ENCODE measurements at places on chromosomes 7 and 10.

DNA sequence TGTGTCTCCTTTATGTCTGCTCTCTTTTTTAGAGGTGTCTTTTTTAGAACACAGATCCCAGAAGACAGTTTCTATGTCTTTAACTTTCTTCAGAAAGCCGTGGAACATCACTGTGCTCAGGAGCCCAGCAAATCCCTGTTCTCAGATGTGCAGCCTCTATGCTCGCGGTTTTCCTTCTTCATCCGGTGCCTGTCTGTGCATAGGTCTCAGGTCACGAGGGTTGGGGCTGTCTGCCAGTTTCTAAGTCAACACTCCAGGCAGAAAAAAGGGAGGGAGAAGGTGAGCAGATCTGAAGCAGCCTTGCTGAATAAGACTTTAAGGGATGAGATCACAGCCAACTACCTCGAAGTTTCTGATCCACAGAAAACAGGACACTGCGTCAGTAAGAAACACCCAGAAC, 68.5 kb downstream of the CRTAC1 start:
- no peak for DNase-seq

GRCh38 chr10:6951732-6952131, 371.7 kb upstream of the PRKCQ start:
- no peak for DNase-seq

- no peak for DNase-seq
Measured at GRCh38 chr7:80740778-80741545, 102.5 kb downstream of the CD36 start.

DNA sequence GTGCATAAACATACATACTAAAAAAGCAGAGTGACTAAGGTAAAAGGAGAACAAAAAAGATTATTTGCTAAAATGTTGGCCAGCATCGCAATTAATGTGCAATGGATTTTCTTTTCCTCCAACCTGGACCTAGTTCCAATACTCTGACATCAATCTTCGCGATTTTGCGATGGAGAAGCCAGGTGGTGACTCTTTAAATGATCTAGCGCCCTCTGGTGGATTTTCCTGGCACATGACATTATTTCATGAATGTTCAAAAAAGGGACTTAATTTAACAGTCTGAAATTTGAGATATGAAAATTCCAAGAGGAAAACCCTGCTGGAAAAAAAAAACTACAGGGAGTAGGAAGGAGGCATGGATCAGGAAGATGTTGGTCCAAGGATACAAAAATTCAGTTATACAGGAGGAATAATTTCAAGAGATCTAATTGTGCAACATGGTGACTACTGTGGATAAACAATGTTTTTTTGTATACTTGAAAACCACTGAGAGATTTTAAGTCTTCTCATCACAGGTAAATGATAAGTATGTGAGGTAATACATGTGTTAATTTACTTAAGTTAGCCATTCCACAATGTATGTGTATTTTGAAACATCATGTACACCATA, 4.3 kb upstream of the KCNMA1 start:
- peak; percentile 91 for DNase-seq

DNA sequence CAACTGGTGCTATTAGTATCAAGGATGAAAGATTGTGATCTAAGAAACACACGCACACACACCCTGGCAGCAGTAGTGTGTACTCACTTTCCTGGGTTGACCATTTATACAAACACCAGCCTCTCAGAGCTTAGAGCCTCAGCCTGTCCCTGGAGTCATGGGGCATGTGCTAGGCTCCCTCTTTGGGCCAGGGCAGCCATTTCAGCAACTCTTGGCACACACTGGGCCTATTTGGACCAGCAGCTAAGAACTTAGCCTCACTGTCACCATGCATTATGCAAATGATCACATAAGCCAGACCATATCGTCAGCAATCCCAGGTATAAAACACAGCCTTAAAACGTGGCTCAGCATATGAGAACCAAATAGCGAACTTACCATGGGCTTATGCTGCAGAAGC, 51.3 kb downstream of the GLI3 start:
- DNase-seq: no peak

DNA sequence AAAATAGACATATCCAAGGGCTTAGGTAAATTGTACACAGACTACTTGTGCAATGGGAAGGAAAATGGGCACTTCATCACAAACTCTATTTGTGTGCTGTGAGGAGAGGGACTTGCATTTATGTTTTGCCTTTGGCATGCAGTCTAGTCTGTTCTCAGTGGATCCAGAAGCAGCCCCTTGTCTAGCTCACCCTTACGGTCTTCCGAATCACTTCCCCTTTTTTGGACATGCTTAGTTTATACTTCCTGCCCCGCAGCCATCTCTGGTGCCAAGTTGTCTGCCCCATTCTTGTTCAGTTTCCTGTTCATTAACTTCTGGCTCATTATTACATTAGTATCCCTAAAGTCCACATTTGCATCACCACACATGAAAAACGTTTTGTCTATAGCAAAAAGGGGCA, 161.6 kb downstream of the NRCAM start:
- peak; percentile 90 for DNase-seq

GRCh38 chr10:131282961-131283360, 28.6 kb downstream of the TCERG1L start:
- no peak for DNase-seq

GRCh38 chr7:30176463-30177109, 41.8 kb downstream of the MTURN start:
- DNase-seq: no peak

- no peak for DNase-seq
Measured at GRCh38 chr7:5553298-5553877, 129.8 kb upstream of the TNRC18 start.

DNA sequence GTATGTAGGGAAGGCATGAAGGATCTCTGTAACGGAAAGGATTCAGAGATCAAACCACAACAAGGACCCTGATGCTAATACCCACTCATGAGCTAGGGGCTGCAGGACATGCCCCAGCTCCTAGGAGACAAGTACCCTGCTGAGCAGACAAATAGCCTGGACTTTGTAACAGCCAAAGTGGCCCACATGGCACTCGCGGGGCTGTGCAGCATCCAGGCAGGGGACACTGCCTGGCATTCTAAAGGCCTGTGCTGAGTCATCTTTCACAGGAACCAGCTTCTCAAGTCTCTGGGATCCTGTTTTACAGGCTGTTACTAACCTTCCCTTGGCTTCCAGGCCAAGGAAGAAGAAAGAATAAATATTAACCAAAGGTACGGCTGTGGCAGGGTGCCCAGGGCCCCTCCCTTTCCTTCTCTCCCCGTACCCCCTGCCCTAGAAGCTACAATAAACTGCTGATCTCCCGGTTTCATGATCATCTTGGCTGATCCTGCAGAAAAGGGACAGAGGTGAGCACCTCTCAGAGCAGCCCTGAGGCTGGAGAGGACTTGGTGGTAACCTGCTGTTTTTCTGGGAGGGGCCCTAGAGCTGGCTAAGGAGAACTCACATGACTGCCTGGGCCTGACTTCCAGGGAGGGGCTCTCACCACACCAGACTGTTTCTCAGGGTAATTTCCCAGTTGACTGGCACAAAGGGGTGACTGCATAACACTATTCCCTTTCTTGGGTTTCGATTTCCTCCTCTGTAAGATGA, 4.2 kb upstream of the RPEL1 start:
- peak; percentile 47 for DNase-seq

- peak; percentile 18 for DNase-seq
Measured at GRCh38 chr7:151570366-151570915, 50.7 kb upstream of the RHEB start.

GRCh38 chr10:43202224-43202656, 64.0 kb downstream of the CSGALNACT2 start:
- DNase-seq: peak; percentile 64

DNA sequence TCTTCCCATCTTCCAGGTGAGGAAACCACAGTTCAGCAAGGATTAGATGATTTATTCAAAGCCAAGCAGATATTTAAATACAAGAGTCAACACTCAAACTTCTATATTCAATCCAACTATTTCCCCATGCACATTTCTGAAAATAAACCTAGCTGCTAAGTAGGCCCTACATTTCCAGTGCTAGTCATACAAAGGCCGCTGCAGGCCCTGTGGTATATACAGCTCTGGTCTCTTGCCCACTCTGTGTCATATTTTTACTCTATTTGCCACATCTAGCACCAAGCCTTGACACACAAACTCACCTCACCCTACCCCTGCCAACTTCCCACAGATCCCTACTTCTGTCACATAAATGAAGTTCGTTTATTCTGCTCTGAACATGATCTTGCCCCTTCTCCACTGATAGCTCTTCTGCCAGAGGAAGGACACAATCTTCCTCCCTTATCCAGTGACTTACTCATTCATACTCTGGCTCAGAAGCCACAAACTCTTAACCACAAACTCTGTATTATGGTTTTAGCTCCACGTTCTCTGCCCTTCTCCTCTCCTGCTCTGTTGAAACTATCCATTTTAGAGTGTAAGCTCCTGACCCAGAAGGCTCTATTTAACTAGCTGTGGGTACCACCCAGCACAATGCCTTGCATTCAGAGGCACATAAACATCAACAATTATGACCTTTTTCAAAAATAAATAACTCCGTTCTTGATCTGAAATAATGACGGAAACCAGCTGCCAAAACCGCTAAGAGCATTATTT, 180.7 kb downstream of the CPEB3 start:
- peak; percentile 56 for DNase-seq

DNA sequence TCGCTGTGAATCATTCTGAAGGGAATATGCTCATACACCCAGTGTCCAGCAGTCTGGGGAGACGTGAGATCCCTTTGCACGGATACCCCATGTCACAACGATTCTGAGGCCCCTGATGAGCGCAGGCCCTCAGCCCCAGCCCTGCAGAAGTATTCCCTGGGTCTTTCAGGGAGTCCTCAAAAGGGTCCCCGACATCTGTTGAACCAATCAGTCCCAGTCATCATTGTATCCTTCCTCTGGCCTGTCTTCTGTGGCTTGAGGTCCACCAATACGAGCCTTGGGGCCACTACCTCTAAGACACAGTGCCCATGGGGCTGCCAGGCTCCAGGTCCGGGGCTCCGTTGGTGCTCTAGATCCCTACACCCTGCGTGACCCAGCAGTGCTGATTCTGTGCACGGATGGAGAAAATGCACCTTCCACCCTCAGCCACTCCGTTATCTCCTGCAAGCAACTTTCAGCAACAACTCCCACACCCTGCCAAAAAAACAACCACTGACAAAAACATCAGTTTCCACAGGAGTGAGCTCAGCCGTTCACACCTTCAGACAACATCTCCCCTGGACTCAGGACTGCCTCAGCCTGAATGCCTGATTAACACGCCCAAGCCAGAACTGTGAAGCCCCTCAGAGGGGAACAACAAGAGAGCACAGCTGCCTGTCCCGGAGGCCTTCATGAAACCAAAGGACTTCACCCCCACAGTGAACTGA, 46.9 kb upstream of the KDM7A start:
- no peak for DNase-seq

DNA sequence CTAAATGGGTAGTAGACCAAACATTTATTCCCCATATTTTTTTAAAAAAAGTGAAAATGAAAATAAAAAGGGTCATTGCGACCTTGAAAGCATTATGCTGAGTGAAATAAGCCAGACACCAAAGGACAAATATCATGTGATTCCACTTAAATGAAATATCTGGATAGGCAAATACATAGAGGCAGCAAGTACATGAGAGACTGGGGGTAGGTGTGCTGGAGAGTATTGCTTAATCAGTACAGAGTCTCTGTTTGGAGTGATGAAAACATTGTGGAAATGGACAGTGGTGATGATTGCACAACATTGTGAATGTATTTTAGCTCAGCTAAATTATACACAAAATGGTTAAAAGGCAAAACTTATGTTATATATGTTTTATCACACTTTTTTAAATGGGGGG, 169.4 kb downstream of the AKR1D1 start:
- DNase-seq: no peak

DNA sequence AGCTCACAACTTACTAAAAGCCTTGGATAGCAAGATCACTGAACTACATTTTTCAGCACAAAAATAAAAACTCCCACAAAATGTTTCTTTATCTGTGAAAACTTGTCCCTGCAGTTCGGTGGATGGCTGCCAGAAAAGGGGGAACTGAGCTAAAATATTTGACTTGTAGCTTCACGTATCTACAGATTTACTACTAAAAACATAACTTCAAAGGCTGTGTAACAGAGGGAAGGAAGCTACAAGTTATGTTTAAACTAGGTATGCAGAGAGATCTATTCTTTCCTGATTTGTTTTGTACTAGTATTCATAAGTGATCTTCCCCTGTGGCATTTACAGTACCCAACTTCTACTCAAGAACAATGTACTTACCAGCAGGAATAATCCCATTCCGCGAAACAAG, 25.1 kb downstream of the SGCE start:
- no peak for DNase-seq

DNA sequence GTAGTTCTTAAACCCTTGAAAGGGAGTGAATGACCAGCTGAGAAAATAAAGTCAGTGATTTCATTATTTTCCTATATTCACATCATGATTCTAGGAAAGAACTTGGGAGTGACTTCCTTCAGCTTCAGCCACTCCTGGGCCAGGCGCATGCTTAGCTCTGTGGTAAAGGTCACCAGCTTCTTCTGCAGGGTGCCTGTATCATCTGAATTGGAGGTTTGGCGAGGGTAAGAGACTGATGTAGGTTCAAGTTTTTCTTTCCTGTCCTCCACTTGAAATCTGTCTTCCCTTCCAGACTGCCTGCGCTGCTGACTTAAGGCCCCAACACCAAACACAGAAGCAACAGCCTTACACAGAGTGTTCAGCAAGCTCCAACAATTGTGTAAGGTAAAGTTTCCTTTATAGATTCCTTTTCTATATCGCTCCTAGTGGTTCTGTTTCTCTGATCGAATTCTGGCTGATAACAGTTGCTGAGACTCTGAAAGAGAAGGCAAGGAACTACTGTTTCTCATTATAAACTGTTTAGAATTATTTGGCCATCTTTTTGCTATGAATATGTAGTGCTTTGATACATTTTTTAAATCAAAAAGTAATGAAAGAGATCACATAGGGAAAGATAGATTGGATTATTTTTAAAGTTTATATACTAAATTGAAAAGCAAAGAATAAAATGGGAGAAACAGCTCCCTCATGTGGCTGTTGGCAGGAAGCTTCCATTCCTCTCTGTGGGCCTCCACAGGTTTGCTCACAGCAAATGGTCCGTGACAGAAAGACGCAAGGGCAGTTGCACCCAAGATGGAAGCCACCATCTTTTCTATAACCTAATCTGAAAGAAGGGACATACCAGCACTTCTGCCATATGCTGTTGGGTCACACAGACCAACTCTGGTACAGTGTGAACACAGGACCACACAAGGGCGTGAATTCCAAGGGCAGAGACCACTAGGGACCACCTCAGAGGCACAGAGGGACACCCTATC, 14.0 kb downstream of the GATAD1 start:
- DNase-seq: peak; percentile 65

- DNase-seq: peak; percentile 50
Measured at GRCh38 chr10:78628976-78629375, 439.8 kb upstream of the ZMIZ1 start.

- DNase-seq: no peak
Measured at GRCh38 chr7:100024020-100024619, 8.7 kb downstream of the ZKSCAN1 start.

GRCh38 chr7:106964466-106964865, 80.0 kb upstream of the PRKAR2B start:
- no peak for DNase-seq

- no peak for DNase-seq
Measured at GRCh38 chr10:102324061-102324460, 71.4 kb upstream of the NFKB2 start.

Data from Kasumi-1 (cell line).